ENCODE measurements at places on chromosomes 3 and 15.

DNA sequence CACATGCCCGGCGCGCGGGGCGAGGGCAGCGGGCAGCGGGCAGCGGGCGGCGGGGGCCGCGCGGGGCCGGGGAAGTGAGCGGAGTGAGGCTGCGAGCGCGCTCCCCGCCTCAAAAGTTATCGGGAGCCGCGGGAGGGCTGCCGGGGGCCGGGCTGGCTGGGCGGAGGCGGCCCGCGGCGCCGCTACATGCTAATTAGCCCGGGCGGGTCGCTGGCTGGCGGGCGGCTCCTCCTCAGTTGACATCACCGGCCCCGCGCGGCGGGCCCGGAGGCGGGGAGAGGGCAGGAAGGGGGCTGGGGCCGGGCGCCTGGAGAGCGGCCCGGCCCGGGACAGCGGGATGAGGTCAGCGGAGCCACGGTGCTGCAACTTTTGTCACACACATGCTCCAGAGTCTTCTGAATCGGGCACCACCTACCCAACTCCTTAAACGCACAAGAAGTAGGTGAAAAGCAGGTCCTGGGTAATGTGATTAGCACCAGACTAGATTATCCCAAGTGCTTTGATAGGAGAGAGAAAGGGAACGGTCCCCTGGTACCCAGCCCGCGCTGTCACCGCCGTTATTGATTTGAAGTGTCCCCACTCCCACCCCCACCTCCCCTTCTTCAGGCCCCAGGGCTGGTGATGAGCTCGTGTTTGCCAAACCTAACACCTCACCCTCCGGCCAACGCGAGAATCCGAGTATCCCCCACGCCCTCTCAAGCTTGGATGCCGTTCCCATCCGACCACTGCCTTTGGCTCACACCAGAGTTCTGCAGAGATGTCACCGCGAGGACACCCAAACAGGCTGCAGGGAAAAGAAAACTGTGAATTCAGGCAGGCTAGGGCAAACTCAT, at the start of gene HEG1:
HEG1 (minus strand) TSS at position 85 of the 833 bp plus-strand sequence. CDS start 107 bp downstream, outside the sequence.
- DNase-seq = no peak

- DNase-seq = no peak
These were observed 236.8 kb downstream of the OPA1 start for GRCh38 chr3:193829781-193830180.

- DNase-seq = peak; percentile 69
These were observed 70.1 kb downstream of the CEMIP start for GRCh38 chr15:80849308-80849707.

GRCh38 chr15:93418566-93418965, 329.6 kb upstream of the RGMA start:
- no peak for DNase-seq

DNA sequence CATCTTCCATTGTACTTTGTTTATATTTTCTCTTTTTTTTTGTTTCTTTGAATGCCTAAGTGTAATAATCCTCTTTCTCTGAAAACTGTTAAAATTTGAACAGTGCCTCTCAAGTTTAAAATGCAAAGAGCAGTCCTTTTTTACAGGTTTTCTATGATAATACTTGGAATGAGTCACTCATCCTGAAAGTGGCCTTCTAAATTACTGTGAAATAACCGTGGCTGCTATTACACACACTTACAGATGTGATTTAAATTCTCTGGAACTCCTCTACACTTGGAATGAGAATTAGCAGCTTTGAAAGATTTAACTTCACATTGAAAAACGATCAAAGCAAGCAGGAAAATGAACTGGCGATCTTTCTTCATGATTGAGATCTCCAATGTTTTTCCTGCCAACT, 105.9 kb downstream of the ROBO1 start:
- peak; percentile 2 for DNase-seq

- DNase-seq = no peak
These were observed 569.6 kb downstream of the EPHB1 start for GRCh38 chr3:135364676-135365075.

- DNase-seq = no peak
These were observed 79.3 kb upstream of the TCF12 start for GRCh38 chr15:56839099-56839498.

DNA sequence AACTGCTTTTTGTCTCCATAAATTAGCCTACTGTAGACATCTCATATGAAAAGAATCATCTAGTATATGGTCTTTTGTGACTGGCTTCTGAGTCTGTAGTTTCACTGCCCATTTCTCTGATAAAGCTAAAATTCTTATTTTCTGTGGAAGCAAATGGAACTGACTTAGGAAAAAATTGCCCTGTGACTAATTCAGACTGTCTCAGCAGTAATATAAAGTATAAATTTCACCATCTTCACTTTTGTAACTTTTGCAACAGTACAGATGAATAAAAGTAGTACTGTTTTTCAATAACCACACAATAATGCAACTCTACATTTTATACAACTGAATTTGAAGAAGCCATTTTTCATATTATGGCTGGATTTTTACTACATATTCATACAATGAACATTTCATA, 104.1 kb downstream of the TBC1D5 start:
- no peak for DNase-seq

- no peak for DNase-seq
These were observed 304.0 kb upstream of the CBLB start for GRCh38 chr3:106172780-106173179.

GRCh38 chr3:48788544-48789162, 59.0 kb downstream of the PRKAR2A start:
- no peak for DNase-seq

DNA sequence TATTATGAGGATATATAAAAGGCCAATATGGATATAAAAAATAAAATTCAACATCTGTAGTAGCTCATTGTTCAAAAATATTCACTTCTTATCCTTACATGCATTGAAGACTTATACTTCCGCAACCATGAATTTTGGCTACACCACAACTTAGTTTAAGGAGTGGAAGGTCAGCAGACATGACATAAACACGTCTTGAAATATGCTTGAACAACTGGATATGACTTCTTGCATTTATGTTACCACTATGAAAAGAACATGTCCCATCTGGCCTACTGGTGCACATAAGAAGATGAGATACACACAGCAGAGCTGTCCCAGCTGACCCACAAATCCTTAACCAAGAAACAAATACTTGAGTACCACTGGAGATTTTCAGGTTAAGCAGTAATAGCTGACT, 52.1 kb downstream of the MYO9A start:
- DNase-seq = no peak

DNA sequence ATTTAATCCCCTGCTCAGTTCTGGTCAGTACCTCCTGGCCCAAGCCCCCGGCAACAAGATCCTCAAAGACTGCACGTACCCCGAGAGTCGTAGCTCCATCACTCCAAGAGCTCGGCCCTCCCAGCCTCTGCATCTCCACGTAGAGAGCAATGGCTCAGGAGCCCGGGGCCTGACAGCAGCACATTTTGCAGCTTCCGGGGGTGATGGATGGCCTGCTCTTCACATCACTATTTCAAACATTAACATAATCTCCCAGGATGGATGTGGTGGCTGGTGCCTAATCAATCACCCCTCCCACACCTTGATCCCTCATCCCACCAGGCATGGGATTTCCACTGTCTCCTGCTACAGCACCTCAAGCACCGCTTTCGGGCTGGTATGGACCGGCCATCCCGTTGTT, 28.1 kb downstream of the CACNA2D2 start:
- DNase-seq = no peak

- no peak for DNase-seq
These were observed 304.7 kb upstream of the DPPA4 start for GRCh38 chr3:109642025-109642424.

- DNase-seq = no peak
These were observed 4.8 kb upstream of the FBXW12 start for GRCh38 chr3:48367201-48367600.

GRCh38 chr3:14471016-14471415, 68.6 kb downstream of the SLC6A6 start:
- DNase-seq = no peak
